Activated CD4-positive, alpha-beta memory T cell treated with anti-CD3 and anti-CD28 coated beads, Interleukin-2, amount 10 ng/mL, durations not matched to agents 7 days and 5 days (primary cell): ENCODE measurements at places on chromosomes 13 and 19. TPM values are rescaled to one million over a fixed set of nuclear protein-coding genes. Genes with fewer than 3 reads are reported as not detected.
A peak's percentile ranks its signal among the peaks of the same experiment; 100 is the strongest.

- H3K27me3 ChIP-seq = no peaks in the 10 kb centered on the region
- DNase-seq = no peak
- no peaks in the 10 kb centered on the region for H3K36me3 ChIP-seq
- H3K4me1 ChIP-seq = no peaks in the 10 kb centered on the region
- no peak overlapping the region for H3K4me3 ChIP-seq
Observed at GRCh38 chr13:67001363-67001762, 228.8 kb downstream of the PCDH9 start.

GRCh38 chr13:113883314-113883811, 19.5 kb upstream of the GAS6 start:
- no peak overlapping the region for H3K27ac ChIP-seq
- H3K27me3 ChIP-seq = peaks cover 10% of the 10 kb centered on the region
- peaks cover 15% of the 10 kb centered on the region for H3K4me1 ChIP-seq
- DNase-seq = no peak
- no peak overlapping the region for H3K4me3 ChIP-seq

DNA sequence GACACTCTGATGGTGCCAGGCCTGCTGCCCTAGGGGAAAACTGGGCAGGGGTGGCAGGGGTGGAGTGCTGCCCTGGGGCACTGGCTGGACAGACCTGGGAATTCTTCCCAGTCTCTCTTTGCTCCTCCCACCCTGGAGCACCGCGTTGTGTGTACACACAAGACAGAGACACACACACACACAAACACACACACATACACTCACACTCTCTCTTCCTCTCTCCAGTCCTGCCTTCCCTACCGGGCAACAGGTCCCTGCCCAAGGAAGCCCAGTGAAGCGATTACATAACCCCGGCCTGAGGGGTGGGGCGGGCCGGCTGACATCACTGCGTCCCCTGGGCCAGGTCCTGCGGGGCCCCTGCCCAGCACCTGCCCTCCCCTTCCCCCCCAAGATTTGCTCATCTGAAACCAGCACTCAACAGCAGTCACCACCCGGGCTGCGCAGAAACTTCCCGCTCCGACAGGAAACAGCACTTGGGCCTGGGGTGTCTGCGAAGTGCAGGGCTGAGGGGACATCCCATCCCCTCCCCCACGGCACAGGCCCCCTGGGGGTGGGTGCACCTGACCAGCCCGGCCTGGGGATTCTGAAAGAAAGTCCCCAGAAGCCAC, 1.2 kb downstream of the MKNK2 start:
- H3K27me3 ChIP-seq = no peaks in the 10 kb centered on the region
- peaks cover 50% of the 10 kb centered on the region for H3K4me1 ChIP-seq
- H3K27ac ChIP-seq = peak overlapping the region; percentile 44
- H3K4me3 ChIP-seq = peak overlapping the region; percentile 75
- DNase-seq = peak; percentile 74

IFNL1 gene
- 0.43 TPM for total RNA-seq

DNA sequence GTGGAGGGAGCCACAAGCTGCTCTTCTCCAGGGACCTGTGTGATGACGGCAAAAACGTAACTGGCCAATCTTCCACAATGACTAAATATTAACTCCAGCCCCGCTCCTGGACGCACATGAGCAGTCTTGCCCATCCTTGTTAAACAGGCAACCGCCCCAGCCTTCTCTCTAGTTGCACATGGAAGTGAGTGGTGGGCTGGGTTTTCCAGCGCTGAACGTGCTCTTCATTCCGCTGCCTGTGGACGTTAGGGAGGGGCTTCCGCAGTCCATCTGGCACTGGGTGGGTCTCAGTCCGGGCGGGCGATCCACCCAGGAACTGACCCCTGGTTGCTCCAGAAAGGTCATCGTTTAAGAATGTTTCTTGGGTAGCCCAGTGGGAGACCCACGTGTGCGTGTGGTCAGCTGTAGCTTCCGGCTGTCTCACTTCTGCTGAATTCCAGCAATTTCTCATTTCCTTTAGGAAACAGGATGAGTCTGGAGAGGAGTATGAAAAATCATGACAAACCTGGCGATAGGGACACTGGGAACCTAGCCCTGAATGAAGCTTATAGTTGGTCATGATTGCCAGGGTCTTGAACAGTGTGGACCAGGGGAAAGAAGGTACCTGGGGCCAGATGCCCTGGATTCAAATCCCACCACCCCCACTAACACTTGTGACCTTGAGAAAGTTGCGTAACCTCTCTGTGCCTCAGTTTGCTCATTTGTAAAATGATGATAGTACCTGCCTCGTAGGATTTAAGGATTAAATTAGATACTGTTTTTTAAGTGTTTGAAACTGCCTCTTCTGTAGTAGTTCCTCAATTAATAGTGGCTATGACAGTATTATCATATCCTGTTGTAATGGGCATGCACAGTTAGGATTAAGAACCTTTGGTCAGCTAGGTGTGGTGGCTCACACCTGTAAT, 92.6 kb downstream of the SIPA1L3 start:
- no peaks in the 10 kb centered on the region for H3K36me3 ChIP-seq
- no peak for DNase-seq
- no peak overlapping the region for H3K4me3 ChIP-seq
- H3K27ac ChIP-seq = no peak overlapping the region

DNA sequence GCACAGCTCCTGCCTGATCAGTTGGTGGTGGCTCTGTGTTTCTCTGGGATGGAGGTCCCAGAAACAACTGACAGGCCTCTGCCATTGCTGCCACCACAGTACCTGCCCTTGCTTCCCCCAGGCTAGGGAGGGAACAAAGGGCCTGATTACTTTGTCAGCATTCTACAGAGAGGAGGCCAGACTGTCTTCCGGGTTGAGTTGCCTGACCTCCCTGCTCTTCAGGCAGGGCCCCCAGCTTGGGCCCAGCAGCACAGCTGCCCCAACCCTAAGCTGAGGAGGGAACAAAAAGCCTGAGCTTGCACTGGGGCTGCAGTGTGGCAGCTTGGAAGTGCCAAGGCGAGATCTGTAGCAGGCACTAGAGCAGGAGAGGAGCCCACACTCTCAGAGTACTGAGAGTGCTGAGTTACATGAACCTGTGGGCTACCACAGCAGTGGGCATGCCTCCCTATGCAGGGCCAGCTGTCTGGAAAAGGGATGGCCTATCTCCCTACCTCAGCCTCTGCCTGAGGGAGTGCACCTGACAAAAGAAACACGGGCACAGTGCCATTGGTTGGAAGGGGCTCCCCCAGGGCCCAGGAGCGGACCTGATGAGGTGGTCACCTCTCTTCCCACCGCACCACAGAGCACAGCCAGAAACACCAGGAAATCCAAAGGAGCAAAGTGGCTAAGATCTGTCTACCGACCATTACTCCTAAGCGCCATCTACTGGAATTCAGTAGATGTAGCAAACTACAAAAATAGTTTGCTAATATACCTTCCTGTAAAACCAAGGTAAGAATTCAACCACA, 24.4 kb downstream of the SLC25A15 start:
- peaks cover 1% of the 10 kb centered on the region for H3K4me1 ChIP-seq
- no peak overlapping the region for H3K4me3 ChIP-seq
- no peak for DNase-seq

DNA sequence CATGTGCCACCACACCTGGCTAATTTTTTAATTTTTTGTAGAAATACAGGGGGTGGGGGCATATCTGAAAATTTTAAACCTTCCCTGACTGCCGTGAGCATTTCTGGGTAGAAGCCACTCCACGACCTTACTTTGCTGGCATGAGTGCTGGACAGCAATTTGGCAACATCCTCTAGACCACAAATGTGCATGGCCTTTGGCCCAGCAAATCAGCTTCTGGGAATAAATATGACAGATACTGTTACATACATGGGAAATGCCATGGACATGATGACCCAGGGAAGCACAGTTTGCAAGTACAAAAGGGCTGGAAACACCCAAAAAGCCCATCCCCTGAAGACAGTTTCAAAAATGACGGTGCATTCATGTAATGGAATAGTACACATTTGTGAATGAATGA, 3.2 kb upstream of the PVR start:
- H3K4me1 ChIP-seq = peaks cover 8% of the 10 kb centered on the region
- H3K36me3 ChIP-seq = no peaks in the 10 kb centered on the region
- no peak for DNase-seq
- no peak overlapping the region for H3K27ac ChIP-seq
- no peak overlapping the region for H3K4me3 ChIP-seq

- H3K27me3 ChIP-seq = peaks cover 36% of the 10 kb centered on the region
- no peak overlapping the region for H3K4me3 ChIP-seq
- no peak for DNase-seq
- no peaks in the 10 kb centered on the region for H3K36me3 ChIP-seq
- H3K4me1 ChIP-seq = peaks cover 1% of the 10 kb centered on the region
Observed at GRCh38 chr19:46478356-46478986, 7.1 kb upstream of the PNMA8A start.

DNA sequence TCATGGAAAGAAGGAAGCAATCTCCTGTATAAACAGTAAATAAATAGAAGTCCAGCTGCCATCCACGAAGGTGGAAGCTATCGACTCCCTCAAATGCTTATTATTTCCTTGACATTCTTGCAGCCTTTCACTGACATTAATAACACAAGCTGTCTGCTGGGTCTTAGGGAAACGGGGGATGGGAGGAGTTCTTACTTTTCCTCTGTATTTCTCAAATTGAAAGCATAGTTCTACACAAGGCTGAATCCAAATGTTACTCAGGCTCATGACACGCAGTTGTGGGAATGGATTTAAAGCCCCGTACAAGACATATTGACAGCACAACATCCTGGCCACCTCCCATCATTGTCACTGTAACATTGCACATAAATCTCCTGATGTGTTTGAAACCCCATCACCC, 4.0 kb downstream of the SERPINE3 start:
- H3K4me1 ChIP-seq = peaks cover 4% of the 10 kb centered on the region
- H3K36me3 ChIP-seq = no peaks in the 10 kb centered on the region
- DNase-seq = no peak
- H3K27me3 ChIP-seq = no peaks in the 10 kb centered on the region
- no peak overlapping the region for H3K4me3 ChIP-seq

DNA sequence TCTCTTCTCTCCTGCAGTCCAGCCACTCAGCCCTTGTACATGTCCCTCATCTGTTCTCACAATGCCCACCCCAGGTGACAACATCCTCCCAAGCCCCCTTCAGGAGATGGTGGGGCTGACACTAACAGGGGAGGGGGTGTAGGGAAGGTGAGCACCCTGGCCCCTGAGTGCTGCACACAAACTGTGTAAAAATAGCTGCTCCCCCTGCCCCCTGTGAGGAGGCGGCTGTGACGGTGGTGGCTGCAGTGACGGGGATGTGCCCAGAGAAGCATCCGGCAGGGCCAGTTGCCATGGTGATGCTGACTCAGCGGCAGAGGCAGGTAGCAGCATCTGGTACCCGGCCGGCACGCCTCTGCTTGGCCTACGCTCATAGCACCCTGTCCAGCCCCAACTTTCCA, 13.0 kb upstream of the JUND start:
- peak overlapping the region; percentile 96 for H3K4me3 ChIP-seq
- peak overlapping the region; percentile 97 for H3K27ac ChIP-seq
- H3K36me3 ChIP-seq = peaks cover 42% of the 10 kb centered on the region
- peaks cover 80% of the 10 kb centered on the region for H3K4me1 ChIP-seq
- DNase-seq = peak; percentile 95
- H3K27me3 ChIP-seq = no peaks in the 10 kb centered on the region

PNMA8C gene
- not detected for total RNA-seq

DNA sequence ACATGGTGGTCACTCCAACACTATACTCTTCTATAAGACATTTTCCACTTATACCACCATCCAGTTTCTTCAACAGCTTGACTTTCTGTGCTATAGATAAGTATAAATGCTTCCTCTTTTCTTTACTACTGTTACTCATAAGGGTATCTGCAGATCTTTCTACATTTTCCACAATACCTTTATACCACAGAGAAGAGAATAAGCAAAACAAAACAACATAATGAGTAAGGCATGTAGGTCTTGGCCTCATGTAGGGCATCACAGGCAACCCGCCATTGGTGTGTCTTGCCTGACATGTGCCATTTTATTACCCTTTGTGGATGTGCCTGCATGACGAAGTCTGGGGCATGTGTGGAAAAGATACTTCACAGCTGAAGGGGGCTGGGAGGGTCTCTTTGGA, 265.3 kb upstream of the STARD13 start:
- H3K4me3 ChIP-seq = no peak overlapping the region
- H3K4me1 ChIP-seq = peaks cover 11% of the 10 kb centered on the region
- H3K27ac ChIP-seq = no peak overlapping the region
- no peaks in the 10 kb centered on the region for H3K27me3 ChIP-seq
- no peak for DNase-seq

DNA sequence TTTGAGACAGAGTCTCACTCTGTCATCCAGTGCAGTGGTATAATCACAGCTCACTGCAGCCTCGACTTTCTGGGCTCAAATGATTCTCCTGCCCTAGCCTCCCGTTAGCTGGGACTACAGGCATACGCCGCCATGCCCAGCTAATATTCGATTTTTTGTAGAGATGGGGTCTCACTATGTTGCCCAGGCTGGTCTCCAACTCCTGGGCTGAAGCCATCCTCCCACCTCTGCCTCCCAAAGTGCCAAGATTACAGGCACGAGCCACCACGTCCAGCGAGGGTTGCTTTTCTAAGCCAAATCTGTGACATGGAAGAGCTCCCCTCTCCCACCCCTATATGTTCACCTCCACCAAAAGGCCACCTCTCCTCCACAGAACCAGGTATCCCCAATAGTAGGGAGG, 10.9 kb upstream of the ATF5 start:
- peaks cover 77% of the 10 kb centered on the region for H3K36me3 ChIP-seq
- no peaks in the 10 kb centered on the region for H3K27me3 ChIP-seq
- H3K4me3 ChIP-seq = no peak overlapping the region
- no peak for DNase-seq
- H3K27ac ChIP-seq = no peak overlapping the region
- H3K4me1 ChIP-seq = peaks cover 49% of the 10 kb centered on the region

CLDND2 gene
- 6.4 TPM for total RNA-seq

ZNF813 gene
- 3.8 TPM for total RNA-seq

CLEC17A gene
- total RNA-seq = not detected

DNA sequence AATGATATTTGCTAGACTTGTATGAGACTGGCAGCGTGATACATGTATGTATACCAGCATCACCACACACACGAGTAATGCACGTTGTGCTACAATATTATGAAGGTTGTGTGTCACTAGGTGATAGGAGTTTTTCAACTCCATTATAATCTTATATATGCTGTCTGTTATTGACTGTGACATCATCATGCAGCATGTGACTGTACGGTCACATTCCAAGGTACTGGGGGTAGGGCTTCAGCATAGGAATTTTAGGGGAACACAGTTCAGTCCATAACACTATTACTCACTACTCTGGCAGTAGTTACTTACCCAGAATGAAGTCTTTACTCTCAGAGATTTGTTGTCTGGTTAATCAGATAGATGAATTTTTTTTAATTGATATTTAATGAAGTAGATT, 91.1 kb downstream of the CDK8 start:
- DNase-seq = no peak
- no peak overlapping the region for H3K4me3 ChIP-seq
- no peaks in the 10 kb centered on the region for H3K36me3 ChIP-seq
- H3K27me3 ChIP-seq = no peaks in the 10 kb centered on the region
- H3K27ac ChIP-seq = no peak overlapping the region

LILRB1 gene
- 0.08 TPM for total RNA-seq

DNA sequence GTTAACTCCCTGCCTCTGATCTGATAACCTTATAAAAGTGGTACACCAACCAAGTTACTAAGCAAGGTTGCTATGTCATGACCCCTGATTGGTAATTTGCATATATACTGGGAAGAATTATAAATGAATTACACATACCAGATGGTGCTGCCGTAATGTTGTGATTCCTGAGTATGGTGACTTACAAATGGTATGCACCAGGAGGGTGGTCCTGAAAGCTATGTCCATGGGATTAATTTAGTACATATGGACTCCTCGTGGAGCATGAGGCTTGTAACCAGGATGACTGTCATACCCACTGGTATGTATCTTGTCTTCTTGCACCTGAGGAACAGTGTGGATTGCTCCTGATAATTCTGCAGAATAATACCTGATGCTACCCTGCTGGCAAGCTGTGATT, 240.6 kb downstream of the GPC6 start:
- no peak overlapping the region for H3K4me3 ChIP-seq
- no peaks in the 10 kb centered on the region for H3K4me1 ChIP-seq
